ENCODE measurements at places on chromosomes 5 and 9.

GRCh38 chr9:91162784-91163443 is 198.8 kb downstream of the AUH start:
- DNase-seq, result peak; percentile 43

- DNase-seq, result no peak
Measured at GRCh38 chr9:115423646-115424045, 305.7 kb upstream of the TNC start.

GRCh38 chr5:14925326-14925725 is 53.7 kb upstream of the ANKH start:
- peak; percentile 12 for DNase-seq

DNA sequence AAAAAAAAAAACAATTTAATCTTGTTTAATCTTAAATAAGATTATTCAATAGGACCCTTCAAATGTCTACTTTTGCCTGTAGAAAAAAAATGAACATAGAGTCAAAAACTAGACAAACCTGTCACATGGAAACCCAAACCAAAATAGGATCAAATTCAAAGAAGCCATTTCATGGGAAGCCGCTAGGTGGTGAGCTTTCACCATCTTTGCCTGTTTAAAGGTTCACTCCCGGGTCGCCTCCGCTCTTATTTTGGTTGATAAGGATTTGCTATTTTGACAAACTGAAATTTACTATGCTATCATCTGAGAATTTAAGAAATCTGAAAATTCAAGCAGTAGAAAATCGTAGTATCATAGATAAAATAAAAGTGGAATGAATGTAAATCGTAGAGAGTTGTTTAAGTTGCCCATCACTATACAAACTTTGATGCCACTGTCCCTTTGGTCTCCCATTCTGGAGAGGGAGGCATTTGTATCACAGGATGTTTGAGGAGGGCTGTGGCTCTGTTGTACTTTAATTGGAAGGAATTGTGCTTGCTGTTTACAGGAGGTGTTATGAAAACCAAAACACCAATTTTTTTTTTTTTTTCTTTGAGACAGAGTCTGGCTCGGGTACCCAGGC is 43.5 kb upstream of the DNAH5 start:
- no peak for DNase-seq

DNA sequence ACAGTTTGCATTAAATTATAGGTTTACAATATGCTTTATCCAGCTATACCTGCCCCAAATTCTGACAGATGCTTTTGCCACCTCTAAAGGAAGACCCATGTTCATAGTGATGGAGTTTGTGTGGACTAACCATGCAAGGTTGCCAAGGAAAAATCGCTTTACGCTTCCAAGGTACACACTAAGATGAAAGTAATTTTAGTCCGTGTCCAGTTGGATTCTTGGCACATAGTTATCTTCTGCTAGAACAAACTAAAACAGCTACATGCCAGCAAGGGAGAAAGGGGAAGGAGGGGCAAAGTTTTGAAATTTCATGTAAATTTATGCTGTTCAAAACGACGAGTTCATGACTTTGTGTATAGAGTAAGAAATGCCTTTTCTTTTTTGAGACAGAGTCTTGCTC is 41.0 kb downstream of the FXN start:
- DNase-seq, result no peak
